Effector memory CD4-positive, alpha-beta T cell (primary cell): ENCODE measurements at places on chromosomes 2 and 18.

DNA sequence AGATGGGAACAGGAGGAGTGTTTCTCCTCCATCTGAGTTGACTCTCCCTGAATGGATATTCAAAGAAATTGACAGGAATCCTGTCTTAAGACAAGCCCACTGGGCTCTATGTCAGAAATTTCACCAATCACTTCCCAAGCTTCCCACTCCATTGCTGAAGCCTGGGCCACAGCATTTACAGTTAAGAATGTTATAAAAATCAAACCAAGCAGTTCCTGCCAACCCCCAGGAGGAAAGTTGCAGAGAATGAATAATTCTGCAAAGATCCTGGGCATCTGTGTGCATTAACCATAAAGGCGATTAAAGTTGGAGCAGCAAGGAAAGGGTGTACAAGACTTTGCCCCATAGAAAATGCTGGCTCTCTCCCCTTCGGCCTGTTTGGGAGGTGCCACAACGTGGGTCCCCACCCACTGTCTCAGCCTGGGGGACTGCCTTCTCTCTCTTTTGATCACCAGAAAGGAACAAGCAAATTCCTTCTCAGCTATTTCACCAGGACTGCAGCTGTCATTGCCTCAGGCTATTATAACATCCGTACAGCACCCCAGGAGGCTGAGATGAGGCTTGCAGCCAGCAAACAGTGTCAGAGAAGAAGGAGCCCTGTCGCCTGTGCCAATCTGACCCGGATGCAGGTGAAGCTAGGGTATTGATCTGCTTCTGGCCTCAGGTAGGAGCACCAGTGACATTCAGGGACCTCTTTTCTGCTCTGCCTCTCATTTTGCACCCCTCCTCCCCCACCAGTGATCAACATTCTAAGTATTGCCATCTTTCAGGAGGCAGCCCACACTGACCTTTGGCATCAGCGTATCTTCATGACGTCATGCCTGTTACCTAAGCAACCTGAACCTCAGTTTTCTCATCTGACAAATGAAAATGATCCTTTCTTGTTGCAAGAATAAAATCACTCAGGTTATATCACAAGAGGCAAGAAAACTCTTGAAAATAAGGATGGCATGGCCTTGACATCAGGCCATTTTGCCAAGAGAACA is 219.0 kb downstream of the SH3BP4 start:
- DNase-seq = no peak

- no peak for DNase-seq
Observed at GRCh38 chr2:184685999-184686841, 87.9 kb downstream of the ZNF804A start.

GRCh38 chr2:163990101-163990500 is 254.3 kb upstream of the FIGN start:
- DNase-seq = no peak

DNA sequence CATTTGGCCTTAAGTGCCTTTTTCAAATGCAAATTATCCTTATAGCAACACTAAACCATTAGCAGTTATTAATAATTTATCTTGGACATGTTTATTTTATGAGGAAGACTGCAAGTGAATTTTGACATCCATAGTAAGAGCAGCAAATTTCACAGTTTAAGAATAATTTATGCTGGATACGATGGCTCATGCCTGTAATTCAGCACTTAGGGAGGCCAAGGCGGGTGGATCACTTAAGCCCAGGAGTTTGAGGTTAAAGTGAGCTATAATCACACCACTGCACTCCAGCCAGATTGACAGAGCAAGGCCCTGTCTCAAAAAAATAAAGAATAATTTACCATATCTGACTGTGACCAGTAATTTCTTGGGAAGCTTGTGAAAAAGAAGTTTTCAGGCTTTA is 286.2 kb downstream of the TMX3 start:
- DNase-seq = no peak

DNA sequence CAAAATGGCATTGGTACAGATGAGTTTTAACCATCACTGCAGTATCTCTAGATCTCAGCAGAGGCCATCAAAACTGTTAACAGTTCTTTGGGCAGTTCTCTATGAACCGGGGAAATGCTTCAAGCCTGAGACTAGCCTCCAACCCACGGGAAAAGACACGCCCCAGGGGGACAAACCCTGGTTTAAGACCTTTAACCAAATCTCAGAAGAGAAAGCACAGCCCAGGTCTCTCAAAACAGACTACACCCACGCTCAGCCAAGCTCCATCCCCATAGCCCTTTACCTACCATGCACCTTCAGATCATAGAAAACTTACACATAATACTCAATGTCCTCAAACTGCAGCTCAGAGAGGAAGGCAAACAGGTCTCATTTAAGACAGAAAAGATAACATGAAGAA is 78.3 kb downstream of the TMEM163 start:
- no peak for DNase-seq

DNA sequence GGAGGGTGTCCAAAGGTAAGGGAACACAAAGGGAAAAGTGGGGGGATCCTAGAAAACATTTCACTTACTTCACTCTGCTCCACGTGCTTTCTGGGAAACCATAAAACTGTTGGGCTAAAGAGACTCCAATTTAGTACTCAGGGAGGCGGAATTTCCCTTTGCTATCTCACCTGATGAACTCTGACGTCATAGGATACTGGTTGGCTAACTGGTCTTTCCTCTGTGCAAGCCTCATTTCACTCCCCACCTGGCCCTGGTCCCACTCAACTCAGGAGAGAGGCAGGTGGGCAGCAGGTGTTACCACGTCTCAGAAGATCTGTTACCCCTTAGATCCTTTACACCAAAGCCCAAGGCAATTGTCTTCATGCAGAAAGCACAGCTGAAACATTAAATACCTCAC is 51.8 kb upstream of the PMAIP1 start:
- no peak for DNase-seq

GRCh38 chr2:85998071-85998991 is 107.4 kb downstream of the POLR1A start:
- no peak for DNase-seq

- no peak for DNase-seq
Observed at GRCh38 chr18:28136071-28136470, 40.9 kb downstream of the CDH2 start.

DNA sequence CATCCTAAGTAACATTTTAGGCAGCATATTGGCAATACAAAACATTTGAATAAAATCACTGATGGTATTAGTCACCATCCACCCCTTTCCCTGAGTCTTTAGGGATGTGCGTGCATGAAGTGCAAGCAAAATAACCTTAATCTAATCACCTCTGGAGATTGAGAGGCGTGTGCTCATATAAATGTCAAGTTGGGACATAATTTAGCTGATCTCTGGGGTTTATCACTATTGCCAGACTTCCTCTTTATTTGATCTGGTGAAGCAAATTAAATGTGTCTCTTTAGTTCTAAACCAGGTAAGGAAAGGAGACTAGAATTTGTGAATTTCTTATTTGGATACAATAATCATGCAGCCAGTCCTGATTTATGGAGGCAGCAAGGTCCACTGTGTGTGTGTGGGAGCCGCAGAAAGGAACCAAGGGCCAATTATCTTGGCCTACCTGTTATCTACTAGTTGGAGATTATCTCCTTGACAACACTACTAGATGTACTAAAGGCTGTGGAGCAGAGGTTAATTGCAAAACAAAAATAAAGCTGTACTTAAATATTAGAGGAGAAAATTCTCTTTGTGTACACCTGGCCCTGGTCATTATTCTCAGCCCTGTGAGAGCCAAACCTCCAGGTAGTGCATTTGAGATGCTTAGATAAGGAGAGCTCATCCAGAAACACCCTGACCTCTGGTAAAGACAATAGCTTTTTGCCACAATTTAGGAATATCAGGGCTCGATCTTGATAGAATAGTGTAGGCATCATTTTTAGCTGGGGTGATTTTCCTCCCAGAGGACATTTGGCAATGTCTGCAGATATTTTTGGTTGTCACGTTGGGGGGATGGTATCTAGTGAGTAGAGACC is 78.2 kb downstream of the HRH4 start:
- no peak for DNase-seq

DNA sequence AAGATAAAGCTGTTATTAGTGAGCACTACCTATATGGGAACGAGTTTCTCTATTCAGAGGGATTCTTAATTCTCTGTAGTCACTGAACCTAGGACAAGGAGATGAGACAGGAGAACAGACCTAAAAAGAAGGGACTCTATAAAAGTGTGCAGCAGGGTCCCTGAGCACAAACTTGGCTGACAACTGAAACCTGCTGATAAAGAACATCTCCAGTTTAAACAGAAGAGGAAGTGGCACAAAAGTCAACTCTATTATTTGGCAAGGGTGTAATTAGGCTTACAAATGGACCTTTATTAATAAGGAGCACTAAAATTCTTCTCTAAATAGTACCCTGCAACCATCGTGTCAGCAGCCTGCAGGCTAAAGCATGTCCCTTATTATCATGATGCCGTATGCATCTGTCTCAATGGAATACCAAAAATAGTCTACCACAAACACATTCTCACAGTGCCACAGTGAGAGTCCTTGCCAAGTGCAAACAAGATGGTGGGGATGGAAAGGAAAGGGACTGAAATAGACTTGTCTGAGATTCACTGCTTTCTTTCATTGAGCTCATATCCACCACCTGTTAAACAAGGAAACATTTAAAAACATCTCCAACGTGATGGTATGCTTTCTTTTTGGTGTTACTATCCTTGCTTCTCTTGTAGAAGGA is 260.2 kb downstream of the INSIG2 start:
- no peak for DNase-seq

DNA sequence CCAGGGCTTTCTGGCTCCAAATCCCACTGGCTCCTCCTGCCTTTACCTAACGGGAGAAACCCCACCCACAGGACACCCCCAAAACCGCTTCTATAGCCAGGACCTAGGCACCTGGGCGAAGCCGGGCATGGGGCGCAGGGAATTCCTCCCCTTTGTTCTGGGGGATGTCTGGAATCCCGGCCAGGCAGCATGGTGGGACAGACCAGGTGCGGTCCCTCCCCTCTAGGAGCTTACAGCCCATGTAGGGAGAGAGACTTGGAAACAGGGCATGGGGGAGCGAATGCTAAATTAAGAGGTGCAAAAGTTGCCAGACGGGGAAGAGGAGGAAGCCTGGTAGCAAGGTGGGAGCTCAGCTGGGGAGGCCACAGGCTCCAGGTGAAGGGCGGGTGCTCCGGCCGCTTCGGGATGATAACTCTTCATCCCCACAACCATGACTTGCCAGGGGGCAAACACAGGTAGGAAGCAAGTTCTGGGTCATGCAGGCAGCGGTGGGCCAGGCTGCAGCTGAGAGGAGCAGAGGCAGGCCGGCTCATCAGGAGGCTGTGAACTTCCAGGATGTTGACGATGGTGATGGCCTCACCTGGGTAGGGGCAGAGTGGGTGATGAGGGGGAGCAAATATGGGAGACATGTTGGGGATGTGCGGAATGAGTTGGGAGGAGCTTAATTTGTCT is 1.3 kb downstream of the TMEM37 start:
- DNase-seq = no peak

DNA sequence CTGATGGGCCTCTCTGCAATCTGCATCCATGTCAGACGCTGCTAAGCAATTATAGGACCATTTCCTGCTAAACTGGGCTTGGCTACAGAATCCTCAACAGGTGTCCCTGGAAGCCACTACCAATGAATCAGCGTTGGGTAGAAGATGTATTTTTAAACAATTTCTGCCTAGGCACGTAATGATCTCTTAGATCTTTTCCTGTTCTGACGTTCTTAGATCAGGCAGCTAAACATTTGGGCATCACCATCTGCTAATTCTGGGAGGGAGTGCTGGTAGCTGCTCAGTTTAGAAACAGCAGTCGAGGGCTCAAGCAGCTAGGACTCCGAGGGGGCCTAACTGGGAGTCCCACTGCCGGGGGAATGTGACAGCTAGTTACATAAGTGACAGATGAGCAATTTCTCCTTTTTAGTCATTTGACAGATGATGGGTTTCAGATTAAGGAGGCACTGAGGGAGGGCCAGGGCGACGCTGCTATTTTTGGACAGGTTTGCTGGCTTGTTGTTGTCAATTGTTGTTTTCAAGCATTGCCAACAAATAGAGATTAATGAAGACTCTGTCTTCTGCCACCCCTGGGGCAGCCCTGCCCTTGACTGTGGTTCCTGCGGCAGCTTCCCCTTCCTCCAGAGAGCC is 92.7 kb downstream of the MRO start:
- DNase-seq = no peak

- no peak for DNase-seq
Observed at GRCh38 chr18:56390626-56391025, 247.8 kb downstream of the TXNL1 start.

GRCh38 chr2:10768063-10768507 is 44.5 kb downstream of the PDIA6 start:
- no peak for DNase-seq

DNA sequence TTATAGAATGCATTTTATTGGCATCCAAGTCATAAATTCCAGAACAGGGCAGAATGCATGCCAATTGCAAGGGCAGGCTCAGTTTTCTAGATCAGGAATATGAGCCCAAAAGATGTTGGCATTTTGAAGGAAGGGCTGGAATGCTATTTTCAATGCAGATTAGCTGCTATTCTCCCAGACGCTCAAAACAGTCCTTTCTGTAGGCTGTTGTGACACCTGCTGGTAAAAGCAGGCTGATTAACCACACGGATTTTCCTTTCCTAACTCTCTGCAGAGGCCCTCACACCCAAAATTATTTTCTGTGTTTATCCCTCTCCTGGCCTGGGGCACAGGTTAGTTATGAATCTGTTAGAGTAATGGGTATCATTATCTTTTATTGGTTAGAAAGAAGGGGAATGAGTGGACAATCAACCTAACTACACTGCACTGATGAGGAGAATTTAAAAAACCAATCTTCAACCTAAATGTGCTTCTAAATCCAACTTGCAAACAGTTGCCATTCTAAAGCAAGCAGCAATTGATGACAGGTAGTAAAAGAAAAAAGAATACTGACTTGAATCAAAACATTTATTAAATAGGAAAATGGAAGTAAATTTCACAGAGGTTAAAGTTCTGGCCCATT is 94.0 kb downstream of the PLA2R1 start:
- no peak for DNase-seq

GRCh38 chr2:171407676-171408044 is 26.1 kb downstream of the METTL8 start:
- no peak for DNase-seq

- no peak for DNase-seq
Observed at GRCh38 chr2:199989822-199990221, 34.4 kb downstream of the MAIP1 start.

- no peak for DNase-seq
Observed at GRCh38 chr2:172134270-172134669, 31.6 kb upstream of the DLX2 start.

DNA sequence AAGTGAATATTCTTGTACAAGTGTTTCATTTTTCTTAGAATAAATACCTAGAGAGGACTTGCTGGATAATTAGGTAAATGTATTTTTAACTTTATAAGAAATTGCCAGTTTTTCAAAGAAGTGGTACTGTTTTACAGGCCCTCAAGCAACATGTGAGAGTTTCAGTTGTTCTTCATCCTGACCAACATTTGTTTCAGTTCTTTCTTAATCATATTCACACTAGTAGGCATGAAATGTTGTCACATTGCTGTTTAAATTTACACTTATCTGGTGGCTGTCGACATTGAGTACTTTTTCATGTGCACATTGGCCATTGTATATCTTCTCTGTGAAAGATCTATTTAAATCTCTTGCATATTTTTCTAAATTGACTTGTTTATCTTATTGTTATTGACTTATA is 178.1 kb downstream of the ACOXL start:
- DNase-seq = no peak
